Neural crest cell (in vitro differentiated cells): ENCODE measurements at places on chromosomes 6 and 20.

DNA sequence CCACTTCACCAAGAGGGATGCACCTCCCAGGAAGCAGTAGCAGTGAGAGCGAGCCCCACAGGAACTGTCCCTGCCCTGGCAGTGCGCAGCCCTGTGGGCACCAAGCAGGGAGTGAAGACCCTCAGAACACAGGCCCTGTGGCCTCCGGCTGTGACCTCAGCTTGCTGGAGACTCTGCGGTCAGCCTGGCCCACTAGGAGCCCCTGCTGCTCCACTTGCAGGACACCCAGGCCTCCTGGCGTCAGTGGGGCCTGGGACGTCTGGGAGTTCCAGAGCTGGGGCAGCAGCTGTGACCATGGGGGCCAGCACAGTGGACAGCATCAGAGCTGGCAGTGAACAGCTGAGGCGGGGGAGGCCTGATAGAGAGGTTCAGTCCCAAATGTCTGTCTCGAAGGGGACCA is 28.3 kb downstream of the PXDC1 start:
- no peak for DNase-seq

- peak; percentile 6 for DNase-seq
Measured at GRCh38 chr20:61135968-61136367, 116.1 kb upstream of the CDH4 start.

- no peak for DNase-seq
Measured at GRCh38 chr6:315921-316752, 23.9 kb downstream of the DUSP22 start.

GRCh38 chr6:105600336-105601260 is 197.7 kb upstream of the PREP start:
- no peak for DNase-seq

DNA sequence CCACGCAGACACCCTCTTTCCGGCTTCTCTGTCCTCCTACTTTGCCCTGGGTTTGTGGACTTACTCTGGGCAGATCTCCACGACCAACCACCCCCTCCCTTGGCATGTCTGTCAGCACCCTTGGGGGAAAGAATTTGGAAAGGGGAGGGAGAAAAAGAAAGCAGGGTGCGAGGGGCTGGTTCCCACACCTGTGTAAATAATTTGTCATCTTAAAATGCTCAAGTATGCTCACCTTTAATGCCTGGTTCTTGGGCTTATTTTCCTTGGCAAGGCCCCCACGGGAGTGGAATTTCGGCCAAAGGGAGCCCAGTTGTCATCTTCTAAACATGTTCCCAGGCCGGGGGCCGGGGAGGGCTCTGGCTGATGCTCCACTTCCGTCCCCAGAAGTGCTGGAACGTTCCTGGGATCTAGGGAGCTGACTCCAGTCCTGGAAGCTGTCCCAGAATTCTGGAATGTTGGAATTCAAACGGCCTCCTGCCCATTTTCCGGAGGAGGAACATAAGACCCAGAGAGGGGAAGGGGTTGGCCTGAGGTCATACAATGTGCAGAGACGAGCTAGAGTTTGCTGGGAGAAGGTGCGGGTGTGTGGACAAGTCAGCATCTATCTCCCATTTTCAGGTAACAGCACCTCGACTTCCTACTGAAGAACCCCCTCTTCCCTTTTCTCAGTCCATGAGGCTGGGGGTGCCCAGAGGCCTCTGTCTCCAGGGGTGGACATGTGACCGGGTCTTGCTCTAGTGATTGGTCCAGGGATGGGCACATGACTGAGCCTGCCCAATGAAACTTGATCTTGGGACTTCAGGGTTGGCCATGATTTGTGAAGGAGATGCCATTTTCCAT is 122.3 kb downstream of the CEBPB start:
- DNase-seq = no peak
